ENCODE measurements at places on chromosomes 11 and 22.
A peak's percentile ranks its signal among the peaks of the same experiment; 100 is the strongest.

DNA sequence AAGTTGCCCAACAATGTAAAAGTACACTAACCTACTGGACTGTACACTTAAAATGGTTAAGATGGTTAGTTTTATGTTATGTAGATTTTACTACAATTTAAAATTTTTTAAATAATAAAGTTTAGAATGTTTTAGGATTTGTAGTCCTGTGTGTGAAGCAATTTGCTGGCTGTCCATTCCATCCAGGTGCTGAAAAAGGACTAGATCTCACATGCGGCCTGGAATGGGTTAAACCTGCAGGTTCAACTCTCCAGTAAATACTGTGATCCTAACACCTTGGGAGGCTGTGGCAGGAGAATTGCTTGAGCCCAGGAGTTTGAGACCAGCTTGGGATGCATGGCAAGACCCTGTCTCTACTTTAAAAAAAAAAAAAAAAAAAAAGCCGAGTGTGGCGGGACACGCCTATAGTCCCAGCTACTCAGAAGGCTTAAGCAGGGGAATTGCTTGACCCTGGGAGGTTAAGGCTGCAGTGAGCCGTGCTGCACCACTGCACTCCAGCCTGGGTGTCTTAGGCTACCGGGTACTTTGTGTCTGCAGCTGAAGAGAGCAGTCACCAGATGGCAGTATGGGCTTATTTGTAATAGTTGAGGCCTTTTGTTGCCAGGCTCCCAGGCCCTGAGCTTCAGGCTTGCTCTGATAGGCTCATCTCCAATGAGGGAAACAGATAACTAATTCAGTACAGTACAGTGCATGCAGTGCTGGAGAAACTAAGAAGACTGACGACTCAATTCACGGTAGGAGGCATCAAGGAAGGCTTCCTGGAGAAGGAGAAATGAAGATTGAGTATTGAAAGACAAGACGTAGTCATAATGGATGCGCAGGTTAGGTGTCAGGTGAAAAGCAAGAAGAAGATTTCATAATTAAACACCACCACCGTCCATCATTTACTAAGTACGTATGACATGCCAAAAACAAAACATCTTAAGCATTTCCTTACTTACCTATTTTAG is 64.7 kb upstream of the ASPHD2 start:
- peak; percentile 16 for DNase-seq

GRCh38 chr11:114889594-114890011 is 211.3 kb downstream of the NXPE2 start:
- no peak for DNase-seq

DNA sequence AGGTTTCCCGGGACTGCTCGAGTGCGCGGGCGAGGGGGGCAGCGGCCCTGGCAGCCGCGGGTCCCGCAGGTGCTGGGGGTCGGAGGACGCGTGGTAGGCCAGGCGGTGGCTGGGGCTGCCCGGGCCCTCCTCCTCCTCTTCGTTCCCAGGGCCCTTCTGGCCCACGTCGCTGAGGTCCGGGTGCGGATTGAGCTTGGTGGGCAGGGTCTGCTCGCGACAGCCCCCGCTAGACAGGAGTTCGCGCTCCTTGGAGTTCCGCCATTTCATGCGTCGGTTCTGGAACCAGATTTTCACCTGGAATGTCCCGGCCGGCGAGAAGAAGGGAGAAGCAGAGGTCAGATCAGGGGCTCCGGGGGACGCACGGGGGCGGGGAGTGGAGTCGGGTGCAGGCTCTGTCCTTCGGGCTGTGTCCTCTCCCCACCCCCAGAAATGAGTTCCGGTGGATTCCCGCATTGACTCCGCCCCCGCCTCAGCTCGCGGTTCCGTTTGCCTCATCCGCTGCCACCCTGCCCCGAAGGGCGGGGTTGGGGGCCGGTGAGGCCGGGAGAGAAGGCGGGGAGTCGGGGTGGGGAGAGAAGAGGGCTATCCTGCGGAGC is 3.9 kb downstream of the DBX1 start:
- no peak for DNase-seq

DNA sequence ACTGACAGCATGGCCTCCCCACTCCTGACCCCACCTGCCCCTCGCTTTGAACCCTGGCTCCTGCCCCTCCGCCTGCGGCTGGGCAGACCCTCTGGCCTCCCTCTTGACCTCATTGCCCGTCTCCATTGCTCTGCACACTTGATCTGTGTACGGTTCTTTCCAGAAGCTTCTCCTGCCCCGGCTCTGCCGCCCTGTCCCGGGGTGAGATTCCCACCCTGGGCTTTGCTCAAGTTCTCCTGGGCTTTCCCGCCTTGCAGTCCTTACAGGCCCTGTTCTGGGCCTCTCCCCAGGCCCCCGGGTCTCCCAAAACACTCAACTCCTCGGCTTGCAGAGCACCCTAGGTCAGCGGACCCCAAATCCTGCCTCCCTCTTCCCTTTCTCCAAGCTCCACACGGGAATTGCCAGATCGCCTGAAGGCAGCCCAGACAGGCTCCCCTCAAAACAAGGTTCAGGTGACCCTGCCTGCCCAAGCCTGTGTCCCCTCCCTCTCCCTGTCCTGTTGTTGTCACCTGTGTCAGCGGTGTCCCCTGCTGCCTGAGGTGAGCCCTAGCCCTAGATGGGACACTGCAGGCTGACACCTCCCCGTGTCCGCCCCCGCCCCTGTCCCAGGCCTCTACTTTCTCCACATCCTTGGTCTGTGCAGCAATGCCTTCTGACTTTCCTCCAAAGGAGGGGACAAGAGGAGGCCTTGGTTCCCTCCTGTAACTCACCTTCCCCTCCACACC is 1.5 kb downstream of the GAL start:
- DNase-seq: no peak

DNA sequence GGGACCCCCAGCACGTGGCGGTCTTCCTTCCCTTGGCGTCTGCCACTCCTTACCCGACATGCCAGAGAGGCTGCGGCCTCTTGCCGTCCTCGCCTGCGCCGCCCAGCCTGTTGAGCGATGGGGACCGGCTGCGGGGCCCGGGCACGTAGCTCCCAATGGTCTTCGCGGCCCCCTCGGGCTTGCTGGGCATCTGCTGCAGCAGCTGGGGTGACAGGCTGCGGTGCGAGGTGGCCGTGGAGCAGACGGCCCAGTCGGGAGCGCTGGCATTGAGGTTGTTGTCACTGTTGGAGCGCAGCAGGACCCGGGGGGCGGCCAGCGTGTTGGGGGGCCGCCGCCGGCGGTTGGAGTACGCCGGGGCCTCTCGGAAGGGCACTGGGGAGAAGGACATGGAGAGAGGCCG is 422.0 kb downstream of the CTTN start:
- no peak for DNase-seq

GRCh38 chr11:75248924-75249256 is 8.3 kb downstream of the TPBGL start:
- no peak for DNase-seq

GRCh38 chr22:19003508-19003907 is 67.4 kb upstream of the PRODH start:
- DNase-seq: no peak

DNA sequence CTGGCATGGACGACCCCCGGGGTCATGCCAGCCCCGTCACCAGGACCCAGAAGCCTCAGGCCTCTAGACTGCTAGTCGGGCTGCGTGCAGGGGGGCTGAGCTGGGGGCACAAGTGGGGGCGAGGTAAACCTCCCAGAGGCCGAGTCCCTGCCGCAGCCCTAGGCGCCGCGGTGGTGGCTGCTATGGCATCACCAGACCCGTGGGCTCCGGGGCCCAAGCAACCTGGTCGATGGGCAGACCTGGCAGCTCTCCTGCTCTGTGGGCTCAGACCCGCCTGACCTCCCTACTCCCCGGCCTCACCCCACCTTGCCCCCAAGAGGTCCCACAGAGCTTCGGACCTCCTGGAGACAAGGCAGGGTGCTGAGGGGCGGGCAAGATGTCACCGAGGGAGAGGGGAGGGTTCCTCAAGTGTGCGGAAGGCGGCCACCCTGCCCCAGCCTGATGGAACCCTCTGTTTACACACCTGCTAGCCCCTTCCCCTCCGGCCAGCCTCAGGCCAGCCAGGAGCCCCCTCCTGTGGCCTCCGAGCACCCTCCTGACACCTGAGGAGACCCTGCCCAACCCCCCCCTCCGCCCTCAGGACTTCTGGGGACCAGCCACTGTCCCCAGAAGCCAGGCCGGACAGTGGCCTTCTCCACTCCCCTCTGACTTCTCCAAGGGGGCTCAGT is 9.4 kb downstream of the IGF2 start:
- no peak for DNase-seq
